Mucosa of gallbladder (tissue), 1 donor: ENCODE measurements at places on chromosomes 5 and 9.
A peak's percentile ranks its signal among the peaks of the same experiment; 100 is the strongest.

DNA sequence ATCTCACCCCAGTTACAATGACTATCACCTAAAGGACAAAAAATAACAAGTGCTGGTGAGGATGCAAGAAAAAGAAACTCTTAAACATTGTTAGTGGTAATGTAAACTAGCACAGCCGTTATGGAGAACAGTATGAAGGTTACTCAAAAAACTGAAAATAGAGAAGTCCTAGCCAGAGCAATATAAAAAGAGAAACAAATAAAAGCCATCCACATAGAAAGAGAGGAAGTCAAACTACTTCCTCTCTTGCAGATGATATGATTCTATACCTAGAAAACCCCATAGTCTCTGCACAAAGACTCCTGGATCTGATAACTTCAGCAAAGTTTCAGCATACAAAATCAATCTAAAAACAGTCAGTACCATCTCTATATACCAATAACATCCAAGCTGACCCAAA lies 221.5 kb upstream of the FAM174A start:
- DNase-seq: no peak

DNA sequence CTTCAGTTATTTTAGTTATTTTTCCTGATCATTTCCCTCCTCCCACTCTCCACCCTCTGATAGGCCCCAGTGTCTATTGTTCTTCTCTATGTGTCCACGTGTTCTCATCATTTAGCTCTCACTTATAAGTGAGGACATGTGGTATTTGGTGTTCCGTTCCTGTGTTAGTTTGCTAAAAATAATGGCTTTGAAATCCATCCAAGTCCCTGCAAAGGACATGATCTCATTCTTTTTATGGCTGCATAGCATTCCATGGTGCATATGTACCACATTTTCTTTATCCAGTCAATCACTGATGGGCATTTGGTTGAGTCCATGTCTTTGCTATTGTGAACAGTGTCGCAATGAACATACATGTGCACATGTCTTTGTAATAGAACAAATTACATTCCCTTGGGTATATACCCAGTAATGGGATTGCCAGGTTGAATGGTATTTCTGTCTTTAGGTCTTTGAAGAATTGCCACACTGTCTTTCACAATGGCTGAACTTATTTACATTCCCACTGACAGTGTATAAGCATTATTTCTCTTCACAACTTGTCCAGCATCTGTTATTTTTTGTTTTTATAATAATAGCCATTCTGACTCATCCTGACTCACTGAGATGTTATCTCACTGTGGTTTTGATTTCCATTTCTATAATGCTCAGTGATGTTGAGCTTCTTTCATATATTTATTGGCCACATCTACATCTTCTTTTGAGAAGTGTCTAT lies 17.2 kb upstream of the DIRAS2 start:
- no peak for DNase-seq

DNA sequence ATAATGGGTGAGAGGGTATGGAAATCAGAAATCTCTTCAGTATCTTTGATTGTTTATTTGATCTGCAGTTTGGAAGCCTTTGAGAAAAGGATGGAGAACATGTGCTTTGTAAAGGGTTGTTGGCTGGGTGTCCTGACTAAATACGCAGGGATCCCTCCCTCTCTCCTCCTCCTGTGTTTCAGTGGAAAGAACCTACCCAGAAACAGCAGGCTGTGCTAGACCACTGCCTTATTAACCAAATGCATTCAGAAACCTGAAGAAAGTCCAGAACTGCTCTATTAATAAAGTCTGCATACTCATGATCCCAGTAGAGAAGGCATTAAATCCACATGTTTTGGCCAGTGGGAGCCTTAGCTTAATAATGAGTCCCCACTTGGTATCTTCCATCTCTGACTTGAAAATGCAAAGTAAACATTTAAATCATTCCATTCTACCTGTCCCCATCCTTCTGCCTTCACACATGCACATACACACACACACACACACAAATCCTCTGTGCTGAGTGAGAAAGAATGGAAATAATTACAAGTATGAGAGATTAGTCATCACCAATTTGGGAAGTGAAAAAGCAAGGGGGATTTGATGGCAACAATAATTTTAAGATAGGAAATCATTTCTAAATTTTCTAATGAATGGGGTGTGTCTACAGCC lies 10.0 kb upstream of the LECT2 start:
- no peak for DNase-seq

- DNase-seq: peak; percentile 45
These were observed 83.5 kb upstream of the MINAR2 start for GRCh38 chr5:129664336-129664937.

DNA sequence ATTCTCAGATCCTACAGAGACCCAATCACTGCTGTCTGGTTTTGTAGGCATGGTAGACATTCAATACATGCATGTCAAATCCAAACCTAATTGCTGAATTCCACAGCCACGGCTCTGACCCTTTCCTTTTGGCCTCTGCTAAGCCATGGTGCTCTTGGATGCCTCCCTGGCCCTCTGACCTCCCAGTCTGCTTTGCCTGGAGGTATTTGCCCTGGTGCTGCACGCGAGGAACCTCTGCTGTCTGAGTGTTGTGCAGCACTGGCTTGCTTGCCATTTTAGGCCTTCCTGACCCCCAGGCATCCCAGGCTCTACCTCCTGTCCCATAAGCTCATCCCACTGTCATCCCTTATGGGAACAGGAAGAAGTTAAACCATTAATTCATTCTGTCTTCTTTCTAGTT lies 60.9 kb downstream of the DOCK2 start:
- DNase-seq: no peak

GRCh38 chr5:173767574-173768266 lies 120.4 kb upstream of the CPEB4 start:
- no peak for DNase-seq
